ENCODE measurements at places on chromosomes 2 and 18.

GRCh38 chr18:46176001-46176400, 71.8 kb downstream of the HAUS1 start:
- DNase-seq, result no peak

DNA sequence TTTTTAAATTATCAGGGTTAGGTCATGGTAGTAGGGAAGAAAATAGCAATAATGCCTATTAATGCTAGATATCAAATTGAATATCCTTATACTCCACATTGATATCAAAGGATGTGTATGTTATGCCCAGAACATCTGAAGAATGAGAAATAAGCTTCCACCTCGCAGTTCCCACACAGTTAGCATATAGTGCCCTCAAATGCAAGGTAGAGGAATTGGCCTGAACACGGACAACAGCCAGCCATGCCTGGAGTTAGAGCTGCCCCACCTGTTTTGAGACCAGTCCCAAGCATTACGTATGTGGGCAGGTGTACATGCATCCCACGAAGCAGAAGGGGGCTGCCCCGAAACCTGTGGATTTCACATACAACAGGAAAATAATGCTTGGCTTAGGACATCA, 79.6 kb downstream of the SUMO1 start:
- no peak for DNase-seq

DNA sequence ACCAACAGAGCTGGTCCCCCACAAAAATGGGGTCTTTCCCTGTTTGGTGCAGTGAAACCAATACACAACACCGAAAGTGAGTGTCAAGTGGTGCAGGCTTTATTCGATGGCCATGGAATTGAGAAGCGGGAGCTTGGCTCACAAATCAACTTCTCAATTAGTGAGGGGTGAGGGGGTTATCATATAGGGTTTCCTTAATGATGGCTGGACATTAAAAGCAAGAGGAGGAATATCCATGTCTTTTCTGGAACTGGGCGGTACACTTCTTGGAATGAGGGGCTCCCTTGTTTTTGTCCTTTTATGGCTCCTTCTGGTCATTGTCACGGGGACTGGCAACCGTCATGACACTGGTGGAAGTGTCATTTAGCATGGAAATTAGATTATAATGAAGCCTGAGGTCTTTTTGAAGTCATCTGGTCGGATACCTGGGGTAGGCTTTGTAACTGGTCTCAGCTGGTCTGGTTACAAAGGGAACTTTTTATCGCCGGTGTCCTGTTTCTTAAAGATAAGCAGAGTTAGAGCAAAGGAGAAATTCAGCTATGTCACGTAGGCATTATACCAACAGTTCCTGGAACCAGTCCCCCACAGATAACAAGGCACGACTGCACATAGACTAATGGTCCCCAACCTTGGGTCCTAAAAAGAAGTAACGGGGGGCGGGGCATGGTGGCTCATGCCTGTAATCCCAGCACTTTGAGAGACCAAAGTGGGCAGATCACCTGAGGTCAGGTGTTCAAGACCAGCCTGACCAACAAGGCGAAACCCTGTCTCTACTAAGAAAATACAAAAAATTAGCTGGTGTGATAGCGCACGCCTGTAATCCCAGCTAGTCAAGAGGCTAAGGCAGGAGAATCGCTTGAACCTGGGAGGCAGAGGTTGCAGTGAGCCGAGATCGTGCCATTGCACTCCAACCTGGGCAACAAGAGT, 93.5 kb upstream of the NDUFV2 start:
- no peak for DNase-seq

- no peak for DNase-seq
Observed at GRCh38 chr2:30710016-30710415, 97.2 kb downstream of the CAPN13 start.

DNA sequence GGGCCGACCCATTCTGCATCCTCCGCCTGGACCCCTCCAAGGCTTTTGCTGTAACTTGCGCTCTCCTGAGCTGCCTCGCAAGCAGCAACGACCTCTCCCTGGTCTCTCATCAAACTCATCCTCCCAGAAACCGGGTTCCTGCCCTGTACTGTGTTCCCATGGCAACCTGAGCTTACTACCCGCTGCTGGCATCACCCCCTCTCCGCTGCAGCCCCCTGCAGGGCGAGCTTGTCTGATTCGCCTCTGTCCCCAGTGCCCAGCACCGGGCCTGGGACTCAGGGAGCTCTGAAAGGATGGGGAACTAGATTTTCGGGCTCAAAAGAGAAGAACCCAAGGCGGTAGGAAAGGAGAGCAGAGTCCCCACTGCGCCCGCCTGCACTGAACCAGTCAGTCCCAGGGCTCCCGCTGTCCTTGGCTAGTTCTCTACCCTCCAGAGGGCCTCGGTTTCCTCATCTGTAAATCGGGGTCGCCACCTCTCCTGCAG, 463 bp downstream of the HS1BP3 start:
- no peak for DNase-seq

GRCh38 chr2:78780256-78780655, 245.2 kb upstream of the REG3G start:
- DNase-seq, result no peak

DNA sequence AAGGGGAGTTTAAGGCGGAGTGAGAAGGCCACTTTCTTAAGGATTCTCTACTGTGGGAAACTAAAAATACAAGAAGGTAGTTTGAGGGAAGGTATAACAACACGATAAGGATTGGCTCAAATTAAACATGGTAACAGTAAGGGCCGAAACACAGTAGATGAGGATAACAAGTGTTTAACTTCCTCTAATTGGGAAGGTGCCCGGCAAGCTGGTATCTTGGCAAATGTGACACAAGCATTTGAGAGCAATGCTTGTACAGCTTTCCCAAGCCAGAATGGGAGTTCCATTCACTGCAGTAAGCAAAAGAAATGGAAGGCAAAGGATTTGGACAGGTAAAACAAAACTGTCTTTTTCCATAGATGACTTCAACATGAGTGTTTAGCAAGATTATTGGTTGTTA, 19.8 kb downstream of the USP40 start:
- DNase-seq, result no peak

DNA sequence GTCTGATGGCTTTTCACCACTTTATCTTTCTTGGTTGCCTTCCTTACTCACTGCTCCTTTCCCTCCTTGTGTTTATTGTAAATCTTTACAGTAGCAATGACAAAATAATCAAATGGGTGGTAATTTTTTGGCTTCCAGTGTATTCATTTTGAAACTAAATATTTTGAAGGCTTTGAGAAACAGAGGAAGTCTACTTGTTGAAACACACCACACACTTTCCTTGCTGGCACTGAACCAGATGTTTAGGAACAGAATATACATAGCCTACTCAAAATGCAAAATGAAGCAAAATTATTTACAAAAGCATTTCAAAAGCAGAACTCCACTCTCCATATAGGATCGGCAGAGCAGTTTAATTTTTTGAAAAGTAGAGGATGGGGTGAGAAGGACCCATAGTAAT, 189.8 kb downstream of the LTBP1 start:
- no peak for DNase-seq

GRCh38 chr18:10530002-10530401, 4.2 kb downstream of the NAPG start:
- no peak for DNase-seq

DNA sequence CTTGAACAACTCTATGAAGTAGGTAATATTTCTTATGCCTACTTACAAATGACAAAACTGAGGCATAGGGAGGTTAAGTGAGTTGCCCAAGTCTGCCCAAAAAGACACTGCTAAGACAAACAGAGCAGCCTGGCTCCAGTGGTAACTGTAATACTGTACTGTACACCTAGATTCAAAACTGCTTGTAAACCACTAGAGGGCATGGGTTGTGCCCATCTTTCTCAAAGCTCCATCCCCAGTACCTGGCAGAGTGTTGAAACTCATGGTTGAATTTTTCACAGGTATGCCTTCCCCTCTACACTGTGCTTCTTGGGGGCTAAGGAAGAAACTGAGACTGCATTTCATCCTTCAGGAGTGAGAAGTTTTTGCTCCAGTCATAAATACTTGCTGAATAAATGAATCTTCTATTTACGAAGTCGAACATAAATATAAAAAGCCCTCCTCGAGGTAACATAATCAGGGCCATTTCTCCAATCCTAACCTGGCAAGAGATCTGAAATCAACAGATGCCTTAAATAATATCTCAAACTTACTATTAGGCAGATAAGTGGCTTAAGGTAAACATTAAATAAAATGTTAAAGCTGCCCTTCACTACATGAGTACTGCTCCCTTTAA, 2.0 kb downstream of the PPP4R1 start:
- no peak for DNase-seq

GRCh38 chr2:109382226-109382895, 231.4 kb downstream of the SEPTIN10 start:
- DNase-seq, result no peak

- no peak for DNase-seq
Observed at GRCh38 chr2:1873343-1873742, 129.0 kb upstream of the PXDN start.

DNA sequence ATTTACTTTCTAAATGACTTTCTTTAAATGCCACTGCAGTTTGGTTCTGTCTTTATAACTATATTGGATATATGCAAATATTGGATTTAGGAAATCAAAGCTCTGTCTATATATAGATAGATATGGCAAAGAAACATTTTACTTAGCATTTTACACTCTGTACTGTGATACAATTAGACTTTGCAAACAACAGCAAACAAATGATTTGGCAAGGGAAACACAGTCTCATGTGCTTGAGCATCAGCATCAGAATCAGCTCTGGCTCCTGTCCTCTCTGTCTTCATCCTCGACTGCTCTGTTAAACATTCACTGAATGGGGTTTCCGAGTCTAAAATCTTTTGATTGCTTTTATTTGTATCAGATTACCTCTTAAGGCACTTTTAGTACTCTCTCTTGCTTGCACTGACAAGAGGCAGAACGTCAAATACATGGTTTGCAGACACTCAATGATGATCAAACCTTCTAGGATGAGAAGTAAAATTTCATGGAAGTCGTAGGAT, 176.8 kb upstream of the LRP1B start:
- DNase-seq, result no peak

- no peak for DNase-seq
Observed at GRCh38 chr2:203709416-203710040, 3.1 kb downstream of the CD28 start.

DNA sequence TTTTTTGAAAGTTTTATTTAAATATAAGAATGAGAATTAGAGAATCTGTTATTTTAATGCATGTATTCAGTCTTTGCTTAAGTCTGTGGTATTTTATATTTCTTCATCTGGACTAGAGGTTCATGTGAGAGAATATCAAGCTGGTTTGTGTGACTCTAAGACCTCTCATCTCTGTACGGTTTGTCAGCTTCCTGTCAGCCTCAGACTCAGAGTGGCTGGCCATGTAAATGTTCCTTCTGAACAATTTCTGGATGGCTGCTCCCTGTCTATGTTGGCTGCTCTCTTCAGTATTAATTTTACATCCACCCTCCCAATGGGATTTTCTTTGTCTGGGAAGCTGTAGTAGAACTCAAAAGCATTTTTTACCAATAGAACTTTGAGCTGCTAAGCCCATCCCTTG, 225.3 kb upstream of the THUMPD2 start:
- DNase-seq, result no peak

DNA sequence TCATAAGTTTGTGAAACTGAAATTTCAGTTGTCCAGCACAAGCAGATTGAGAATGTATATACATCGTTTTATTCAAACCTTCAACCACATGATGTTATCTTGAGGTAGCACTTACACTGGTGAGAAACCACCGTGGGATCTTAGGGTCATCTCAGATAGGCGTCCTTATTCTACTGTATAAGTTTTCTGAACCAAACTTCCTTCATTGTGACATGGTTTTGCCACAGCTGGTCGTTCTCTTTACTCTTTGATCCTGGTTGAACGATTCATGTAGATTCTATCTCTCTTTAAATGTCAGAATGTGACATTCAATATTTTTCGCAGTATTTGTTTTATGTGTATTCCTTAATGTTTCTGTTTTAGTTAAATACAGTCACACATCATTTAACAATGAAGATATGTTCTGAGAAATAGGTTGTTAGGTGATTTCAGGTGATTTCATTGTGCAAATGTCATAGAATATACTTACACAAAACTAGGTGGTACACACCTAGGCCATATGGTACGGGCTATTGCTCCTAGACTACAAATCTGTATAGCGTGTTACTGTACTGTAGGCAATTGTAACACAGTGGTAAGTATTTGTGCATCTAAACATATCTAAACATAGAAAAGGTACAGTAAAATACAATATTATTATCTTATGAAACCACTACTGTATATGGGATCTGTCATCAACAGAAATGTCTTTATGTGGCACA, 17.9 kb upstream of the ARHGAP25 start:
- DNase-seq, result no peak

GRCh38 chr18:51537487-51537886, 340.0 kb upstream of the MEX3C start:
- no peak for DNase-seq

DNA sequence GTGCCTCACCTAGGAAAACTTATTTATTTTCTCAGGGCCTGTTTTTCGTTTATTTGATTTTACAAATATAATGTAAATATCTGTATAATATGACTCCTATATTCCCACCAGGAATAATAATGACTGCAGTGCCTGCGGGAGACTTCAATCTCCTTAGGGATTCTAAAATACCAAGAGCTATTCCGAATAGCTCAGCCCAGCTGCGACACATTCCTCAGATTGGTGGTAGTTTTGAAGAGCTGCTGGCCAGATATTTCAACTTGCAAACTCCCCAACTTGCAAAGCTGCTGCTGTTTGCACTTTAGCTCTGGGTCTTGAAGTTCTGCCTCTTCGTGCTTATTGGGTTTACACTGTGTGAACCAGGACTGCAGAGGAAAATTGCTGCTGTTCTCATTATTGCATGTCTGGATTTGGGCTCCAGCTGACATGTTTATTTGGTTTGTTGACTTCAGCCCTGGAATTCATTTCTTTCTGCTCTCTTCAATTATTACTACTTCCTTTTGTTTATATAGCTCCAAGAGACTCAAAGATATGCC, 480.2 kb upstream of the CHST9 start:
- DNase-seq, result no peak

- DNase-seq, result no peak
Observed at GRCh38 chr18:8601277-8602032, 7.8 kb upstream of the RAB12 start.

GRCh38 chr2:219493086-219493485, 5.6 kb upstream of the GMPPA start:
- DNase-seq, result no peak

DNA sequence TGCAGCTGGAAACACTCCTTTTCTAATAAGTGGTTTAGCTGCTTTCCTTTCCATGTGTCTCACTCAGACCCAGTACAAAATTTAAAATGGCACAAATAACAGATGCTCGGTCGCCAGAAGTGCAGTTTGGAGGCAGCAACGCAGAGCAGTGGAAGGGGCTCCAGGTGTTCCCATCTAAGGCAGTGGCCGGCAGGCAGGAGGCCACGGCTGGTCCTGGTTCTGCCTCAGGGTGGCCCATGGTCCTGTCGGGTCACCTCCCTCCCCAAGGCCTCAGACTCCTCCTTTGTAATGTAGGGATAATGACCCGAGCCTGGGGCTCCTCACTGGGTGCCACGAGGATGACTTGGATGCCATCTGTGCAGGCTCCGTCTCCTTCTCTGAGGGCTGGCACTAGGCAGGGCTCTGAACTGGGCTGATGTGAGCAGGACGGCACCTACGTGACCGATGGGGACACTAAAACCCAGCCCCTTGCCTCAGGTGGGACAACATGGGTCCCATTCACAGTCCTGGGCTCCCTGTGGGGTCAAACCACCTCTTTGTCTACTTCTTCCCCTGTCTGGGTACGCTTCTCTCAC, 80.9 kb upstream of the SLC66A3 start:
- DNase-seq, result no peak

Measured in stimulated activated CD8-positive, alpha-beta memory T cell treated with anti-CD3 and anti-CD28 coated beads, Interleukin-4, amount 100 ng/mL, for 4 hours (primary cell).